Left lung (tissue), 14 donors: ENCODE measurements at places on chromosomes 11 and 22. TPM values are rescaled to one million over a fixed set of nuclear protein-coding genes. Genes with fewer than 3 reads are reported as not detected.

- peaks cover 7% of the 10 kb centered on the region for H3K4me1 ChIP-seq
- peak overlapping the region; percentile 52 for H3K27ac ChIP-seq
- no peak overlapping the region for H3K4me3 ChIP-seq
- H3K36me3 ChIP-seq: no peaks in the 10 kb centered on the region
Measured at GRCh38 chr11:74278721-74279161, 32.7 kb downstream of the P4HA3 start.

DNA sequence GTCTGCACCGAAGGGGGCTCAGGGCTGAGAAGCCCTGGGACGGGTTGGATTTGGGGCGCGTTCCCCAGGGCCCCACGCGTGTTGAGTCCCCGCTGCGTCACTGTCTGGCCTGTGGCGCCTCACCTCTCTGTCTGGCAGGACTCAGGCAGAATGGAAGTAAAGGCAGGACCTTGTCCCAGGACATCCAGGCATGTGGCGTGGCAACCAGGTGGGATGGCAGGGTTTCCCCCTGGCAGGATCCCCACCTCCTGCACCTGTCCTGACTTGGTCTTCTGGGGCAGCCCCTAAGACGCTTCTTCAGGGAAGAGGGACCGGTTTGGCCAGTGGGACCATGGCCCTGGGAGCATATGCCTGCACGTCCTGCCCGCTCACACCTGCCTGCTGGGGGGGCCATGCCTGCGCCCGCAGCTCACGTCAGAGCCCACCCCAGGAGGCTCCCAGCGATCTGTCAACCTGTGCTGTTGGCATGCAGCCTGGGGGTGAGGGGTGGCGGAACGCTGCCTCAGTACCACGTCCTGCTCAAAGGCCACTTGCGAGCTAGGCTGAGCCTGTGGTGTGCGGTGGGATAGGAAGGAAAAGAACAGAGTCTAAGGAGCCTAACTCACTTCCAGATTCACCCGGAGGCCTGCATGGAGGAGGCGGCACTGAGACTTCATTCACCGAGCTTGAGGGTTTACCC lies 72.7 kb downstream of the KCNQ1 start:
- H3K27me3 ChIP-seq: no peaks in the 10 kb centered on the region
- no peaks in the 10 kb centered on the region for H3K4me1 ChIP-seq
- H3K4me3 ChIP-seq: no peak overlapping the region
- no peak overlapping the region for H3K27ac ChIP-seq
- peak; percentile 15 for DNase-seq

DNA sequence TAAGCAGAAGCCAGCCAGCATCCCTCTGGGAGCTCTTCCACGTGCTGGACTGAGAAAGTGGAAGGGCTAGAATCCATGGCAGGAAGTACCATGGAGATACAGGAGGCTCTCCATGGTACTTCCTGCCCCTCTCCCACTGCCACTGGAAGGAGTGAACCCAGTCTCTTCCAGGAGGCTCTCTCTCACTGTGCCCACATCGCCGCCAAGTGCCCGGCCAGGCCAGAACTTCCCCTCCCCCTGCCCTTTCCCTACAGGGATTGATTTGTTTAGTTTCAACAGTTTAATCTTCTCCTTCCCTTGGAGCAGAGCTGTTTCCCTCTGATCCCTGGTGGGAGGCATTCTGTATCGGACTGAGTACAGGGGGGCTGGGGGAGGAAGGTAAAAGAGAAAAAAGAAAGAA lies 133.6 kb downstream of the DSCAML1 start:
- H3K36me3 ChIP-seq: no peaks in the 10 kb centered on the region
- no peak overlapping the region for H3K27ac ChIP-seq
- H3K27me3 ChIP-seq: no peaks in the 10 kb centered on the region
- no peak for DNase-seq
- peaks cover 6% of the 10 kb centered on the region for H3K4me1 ChIP-seq

DNA sequence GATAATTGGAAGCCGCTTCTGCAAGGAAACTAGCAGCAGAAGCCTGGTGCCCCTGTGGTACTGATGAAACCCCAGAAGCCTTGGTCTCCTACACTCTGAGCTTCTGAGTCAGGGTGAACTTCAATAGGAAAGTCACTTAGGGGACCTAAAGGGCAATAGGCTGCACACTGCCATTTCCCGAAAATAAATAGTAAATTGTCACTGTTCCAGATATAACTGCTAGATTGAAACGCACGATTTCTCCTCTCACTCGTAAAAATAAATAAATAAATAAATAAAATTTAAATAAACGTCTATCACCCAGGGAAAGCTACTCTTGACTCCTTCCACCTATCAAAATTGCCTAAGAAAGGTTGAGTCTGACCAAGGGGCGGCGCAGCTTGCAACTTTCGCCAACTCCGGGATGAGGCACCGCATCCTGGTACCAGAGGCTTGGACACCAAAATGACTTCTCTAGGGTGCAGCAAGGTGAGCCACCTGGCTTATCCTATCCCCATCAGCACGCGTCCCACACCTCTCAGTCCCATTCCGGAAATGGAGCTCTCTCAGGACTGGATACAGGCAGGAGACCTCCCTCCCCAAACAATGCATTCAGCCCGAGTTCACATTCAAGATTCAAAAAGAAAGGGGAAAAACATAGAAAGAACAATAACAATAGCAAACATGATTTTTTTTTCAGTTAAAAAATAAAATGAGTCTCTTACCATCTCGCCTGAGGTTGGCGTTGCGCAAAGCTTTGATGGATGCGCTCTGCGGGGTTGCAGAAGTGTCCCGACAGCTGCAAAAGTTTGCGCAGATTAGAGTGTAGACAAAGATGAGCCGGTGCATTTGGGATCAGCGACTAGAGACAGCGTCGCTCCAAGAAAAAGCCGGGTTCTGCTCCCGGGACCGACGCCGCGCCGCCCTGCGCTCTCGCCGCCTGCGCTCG lies 583 bp downstream of the PDGFD start:
- peaks cover 9% of the 10 kb centered on the region for H3K4me1 ChIP-seq
- peak; percentile 31 for DNase-seq
- peak overlapping the region; percentile 36 for H3K4me3 ChIP-seq
- peaks cover 20% of the 10 kb centered on the region for H3K27me3 ChIP-seq
- H3K36me3 ChIP-seq: no peaks in the 10 kb centered on the region

- no peaks in the 10 kb centered on the region for H3K4me1 ChIP-seq
- H3K36me3 ChIP-seq: no peaks in the 10 kb centered on the region
- no peak overlapping the region for H3K27ac ChIP-seq
Measured at GRCh38 chr11:111422494-111423249, 43.6 kb upstream of the POU2AF1 start.

DNA sequence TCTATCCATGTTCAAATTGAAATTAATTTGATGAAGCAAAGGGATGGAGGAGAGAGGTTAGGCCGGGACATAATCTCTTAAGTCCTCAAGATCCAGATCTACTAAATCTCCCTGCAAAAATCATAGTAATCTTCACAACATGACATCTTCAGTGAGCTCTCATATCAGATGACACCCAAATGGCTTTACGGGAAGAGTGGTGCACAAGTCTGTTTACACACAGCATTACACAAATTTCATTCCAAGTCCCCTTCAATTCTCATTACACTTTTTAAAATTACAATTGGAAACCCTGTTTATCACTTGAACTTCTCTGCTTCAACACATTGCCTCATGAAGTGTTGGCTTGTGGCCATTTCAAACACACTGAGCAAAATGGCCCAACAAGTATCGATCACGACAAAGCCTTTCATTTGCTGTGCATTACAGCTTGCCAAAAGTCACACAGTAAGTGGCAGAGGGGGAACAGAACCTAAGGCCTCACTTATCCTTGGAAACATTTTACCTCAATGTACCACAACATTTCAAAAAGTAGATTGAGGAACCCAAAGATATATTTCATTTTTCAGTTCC lies 17.9 kb upstream of the TPH1 start:
- H3K4me3 ChIP-seq: no peak overlapping the region
- no peaks in the 10 kb centered on the region for H3K27me3 ChIP-seq
- H3K27ac ChIP-seq: no peak overlapping the region
- H3K4me1 ChIP-seq: no peaks in the 10 kb centered on the region

- no peaks in the 10 kb centered on the region for H3K4me1 ChIP-seq
- no peaks in the 10 kb centered on the region for H3K36me3 ChIP-seq
- no peak overlapping the region for H3K27ac ChIP-seq
Measured at GRCh38 chr11:27894552-27894951, 194.3 kb upstream of the BDNF start.

DNA sequence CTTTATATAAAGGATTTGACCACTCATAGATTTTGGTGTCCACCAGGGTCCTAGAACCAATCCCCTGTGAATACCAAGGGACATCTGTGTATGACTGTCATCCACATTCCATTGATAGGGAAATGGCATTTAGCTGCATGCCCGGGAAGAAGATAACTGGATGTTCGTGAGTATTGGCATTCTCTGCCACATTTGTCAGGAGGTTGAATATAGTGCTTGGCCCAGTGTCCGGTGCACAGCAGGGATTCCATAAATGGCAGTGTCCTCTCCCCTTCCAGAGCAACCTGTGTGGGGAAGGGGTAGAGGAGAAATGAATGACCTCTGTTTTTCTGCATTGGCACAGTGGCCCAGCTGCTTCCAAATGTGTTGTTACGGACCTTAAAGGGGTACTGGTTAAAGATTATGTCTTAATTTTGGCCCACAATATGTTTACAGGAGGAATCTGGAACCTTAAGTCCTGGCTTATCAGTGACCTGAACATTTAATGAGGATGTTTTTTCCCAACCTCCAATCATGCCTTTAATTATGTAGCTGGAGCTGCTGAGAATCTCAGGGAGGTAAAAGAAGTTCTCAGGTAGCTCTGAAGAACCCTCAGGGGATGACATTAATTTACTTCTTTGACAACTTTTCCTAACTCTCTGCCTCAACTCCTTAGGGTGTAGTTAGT lies 33.6 kb upstream of the OR4B1 start:
- no peak overlapping the region for H3K4me3 ChIP-seq
- H3K27me3 ChIP-seq: no peaks in the 10 kb centered on the region
- H3K36me3 ChIP-seq: no peaks in the 10 kb centered on the region
- no peak for DNase-seq
- no peaks in the 10 kb centered on the region for H3K4me1 ChIP-seq

DNA sequence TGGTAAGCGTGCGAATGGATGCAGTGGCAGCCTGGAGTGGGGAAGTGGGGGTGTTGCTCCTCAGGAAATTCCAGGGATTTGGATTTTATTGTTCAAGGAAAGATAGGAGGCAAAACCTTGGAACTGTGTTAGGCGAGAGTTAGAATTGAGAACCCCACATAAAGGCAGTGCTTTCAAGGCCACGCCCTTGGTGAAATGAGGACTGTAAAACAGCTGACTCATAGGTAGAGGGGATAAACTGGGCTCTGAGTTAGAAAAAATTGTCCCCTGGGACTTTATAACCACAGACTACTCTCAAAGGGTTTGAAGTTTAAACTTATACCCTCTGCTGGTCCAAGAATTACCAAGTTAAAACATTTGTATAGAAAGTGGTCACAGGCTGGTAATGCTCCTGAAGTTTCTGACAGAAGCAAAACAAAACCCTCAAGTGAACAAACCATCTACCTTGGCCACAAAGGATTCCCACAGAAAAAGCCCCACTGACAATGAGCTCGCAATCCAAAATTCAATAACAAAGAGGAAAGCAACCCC lies 250.3 kb upstream of the TBCEL start:
- no peaks in the 10 kb centered on the region for H3K36me3 ChIP-seq
- DNase-seq: no peak
- H3K27ac ChIP-seq: no peak overlapping the region
- H3K4me1 ChIP-seq: no peaks in the 10 kb centered on the region
- no peak overlapping the region for H3K4me3 ChIP-seq

- H3K36me3 ChIP-seq: no peaks in the 10 kb centered on the region
- no peaks in the 10 kb centered on the region for H3K27me3 ChIP-seq
- DNase-seq: peak; percentile 74
- no peak overlapping the region for H3K27ac ChIP-seq
Measured at GRCh38 chr11:73393479-73394415, 17.5 kb downstream of the RELT start.

DNA sequence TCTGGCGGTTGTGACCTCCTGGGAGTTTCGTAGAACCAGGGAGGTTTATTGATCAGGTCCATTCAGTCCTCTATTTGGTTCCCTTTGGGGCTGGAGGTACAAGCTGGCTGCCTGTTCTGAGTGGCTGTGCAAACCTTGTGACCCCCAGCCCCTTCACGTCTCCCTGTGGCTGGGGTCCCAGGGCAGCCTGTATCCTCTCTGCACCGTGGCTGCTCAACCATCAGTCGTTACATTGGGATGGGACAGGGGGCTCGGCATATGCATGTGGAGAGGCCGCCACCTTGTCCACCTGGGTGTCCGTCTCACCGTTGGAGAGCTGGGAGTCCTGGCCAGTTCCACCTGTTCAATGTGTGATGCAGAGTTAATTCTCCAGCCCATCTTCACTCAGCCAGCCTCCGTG lies 195.7 kb downstream of the TBC1D22A start:
- H3K4me1 ChIP-seq: no peaks in the 10 kb centered on the region
- H3K36me3 ChIP-seq: peaks cover 14% of the 10 kb centered on the region
- DNase-seq: no peak
- H3K27me3 ChIP-seq: no peaks in the 10 kb centered on the region
- H3K4me3 ChIP-seq: no peak overlapping the region
- no peak overlapping the region for H3K27ac ChIP-seq

DNA sequence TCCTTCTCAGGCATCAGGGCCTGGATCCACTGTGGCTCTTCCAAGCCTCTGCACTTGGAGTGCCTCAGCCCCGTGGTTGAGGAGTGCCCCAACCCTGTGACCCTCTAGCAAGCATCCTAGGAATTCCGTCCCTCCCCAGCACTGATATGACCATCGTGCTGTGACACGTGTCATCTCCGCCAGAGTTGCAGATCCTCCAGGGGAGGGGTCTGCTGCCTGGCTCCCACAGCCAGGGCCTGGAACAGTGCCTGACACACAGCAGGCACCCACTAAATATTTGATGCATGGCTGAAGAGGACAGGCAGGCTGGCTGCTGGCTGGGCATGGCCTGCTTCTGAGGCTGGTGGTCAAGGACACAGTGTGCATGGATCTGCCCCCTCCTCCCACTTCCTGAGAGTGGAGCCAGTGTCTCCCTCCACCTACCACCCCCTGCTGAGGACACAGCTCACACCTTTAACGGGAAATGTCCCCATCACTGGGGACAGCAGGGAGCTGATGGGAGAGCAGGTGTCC lies 1.7 kb upstream of the CD81 start:
- DNase-seq: no peak
- no peaks in the 10 kb centered on the region for H3K36me3 ChIP-seq
- peaks cover 19% of the 10 kb centered on the region for H3K27me3 ChIP-seq
- H3K27ac ChIP-seq: no peak overlapping the region
- H3K4me1 ChIP-seq: peaks cover 32% of the 10 kb centered on the region

Gene EXPH5
- total RNA-seq: 31.7 TPM

Gene LAYN
- total RNA-seq: 19.8 TPM

Gene LGALS12
- total RNA-seq: 0.20 TPM

Gene OR2D2
- 0.24 TPM for total RNA-seq

Gene LSP1
- total RNA-seq: 29.8 TPM

Gene FLRT1
- total RNA-seq: 0.15 TPM

Gene AHNAK
- 636 TPM for total RNA-seq

Gene HTR3B
- total RNA-seq: not detected

Gene SPI1
- 194 TPM for total RNA-seq
